Lower leg skin (tissue), 4 donors: ENCODE measurements at places on chromosomes 7 and 10.

DNA sequence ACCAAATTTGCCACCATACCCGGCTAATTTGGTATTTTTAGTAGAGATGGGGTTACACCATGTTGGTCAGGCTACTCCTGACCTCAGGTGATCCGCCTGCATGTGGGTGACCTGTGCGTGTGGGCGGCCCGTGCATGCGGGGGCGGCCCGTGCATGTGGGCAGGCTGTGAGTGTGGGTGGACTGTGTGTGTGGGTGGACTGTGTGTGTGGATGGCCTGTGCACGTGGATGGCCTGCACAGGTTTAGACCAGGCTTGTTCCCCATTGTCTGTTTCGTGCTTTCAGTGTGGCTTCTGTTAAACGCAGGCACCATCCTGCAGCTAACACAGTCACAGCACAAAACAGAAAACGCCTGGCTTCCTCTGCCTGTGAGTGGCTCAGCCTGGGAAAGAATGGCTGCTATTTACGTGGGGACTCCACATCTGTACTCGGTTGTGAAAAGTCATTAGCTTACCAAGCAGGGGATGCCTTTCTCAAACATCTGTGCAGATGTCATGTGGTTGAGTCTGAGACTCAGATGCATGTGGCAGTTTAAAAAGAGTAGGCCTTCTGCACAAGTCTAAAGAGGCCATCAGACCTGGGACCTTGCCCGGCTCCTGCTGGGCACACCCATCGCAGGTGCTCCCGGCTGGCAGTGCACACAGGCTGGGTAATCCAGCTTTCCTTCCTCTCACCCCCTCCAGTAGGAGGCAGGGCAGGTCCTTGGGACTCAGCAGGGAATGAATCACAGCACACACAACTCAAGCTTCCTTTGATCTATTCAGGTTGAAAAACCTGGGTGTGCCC lies 91.6 kb downstream of the COBL start:
- peak; percentile 85 for DNase-seq

DNA sequence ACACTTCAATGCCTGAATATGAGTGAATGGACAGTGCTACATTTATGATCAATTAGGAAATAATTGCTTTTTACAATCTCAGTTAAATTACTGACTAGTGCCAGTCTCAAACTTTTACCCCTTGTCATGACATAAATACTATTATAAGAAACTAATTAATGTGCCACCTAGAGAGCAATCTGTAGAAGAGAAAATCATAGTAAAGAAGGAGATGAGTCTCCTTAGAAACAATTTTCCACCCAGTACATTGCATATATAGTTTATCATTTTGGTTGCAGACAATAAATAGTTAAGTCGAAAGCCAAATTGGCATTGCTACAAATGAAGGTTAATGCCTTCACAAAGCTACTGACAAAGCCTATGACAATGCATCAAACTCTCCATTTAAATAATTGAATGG lies 68.6 kb downstream of the SLC13A1 start:
- no peak for DNase-seq

GRCh38 chr7:16883918-16884317 lies 2.1 kb upstream of the AGR3 start:
- no peak for DNase-seq

GRCh38 chr10:120613180-120613579 lies 156.2 kb downstream of the PLPP4 start:
- no peak for DNase-seq

GRCh38 chr7:19526639-19527038 lies 182.2 kb downstream of the POLR1F start:
- DNase-seq = no peak

- no peak for DNase-seq
Observed at GRCh38 chr10:122499012-122499411, 37.7 kb downstream of the HTRA1 start.

- no peak for DNase-seq
Observed at GRCh38 chr10:113853578-113854012, 287 bp downstream of the DCLRE1A start.

GRCh38 chr7:99324559-99324958 lies 1.1 kb upstream of the ARPC1A start:
- no peak for DNase-seq

DNA sequence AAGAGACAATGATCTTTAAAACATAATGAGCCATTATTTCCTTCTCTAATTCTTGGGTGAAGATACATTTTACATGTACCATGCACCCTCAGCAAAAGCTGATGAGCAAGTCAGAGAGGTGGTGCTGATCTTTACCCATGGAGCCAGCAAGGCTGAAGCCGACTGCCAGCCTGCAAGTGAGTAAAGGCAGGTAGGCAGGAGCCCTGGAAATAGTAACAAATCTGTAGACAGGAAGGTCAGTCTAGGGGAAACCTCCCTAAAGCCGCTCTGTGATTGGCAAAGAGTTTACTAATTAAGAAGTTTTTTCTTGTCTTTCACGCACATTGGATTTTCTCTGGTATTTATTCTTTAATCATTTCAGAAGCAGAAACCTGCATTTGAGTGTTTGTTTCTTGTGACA lies 67.9 kb downstream of the PRKCQ start:
- DNase-seq = no peak

DNA sequence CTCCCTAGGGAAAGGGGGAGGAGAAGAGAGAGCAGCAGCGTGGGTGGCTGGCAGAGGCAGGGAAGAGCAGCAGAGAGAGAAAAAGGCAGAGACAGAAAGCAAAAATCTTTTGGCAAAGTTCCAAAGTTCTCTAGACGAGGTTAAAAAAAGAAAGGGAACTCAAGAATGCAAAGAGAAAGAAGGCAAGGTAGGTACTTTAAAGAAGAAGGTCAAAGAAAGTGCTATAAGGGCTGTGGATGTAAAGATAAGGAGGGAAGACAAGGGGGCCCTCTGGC lies 20.2 kb upstream of the OPTN start:
- DNase-seq = no peak

GRCh38 chr7:69600710-69601519 lies 2.6 kb downstream of the AUTS2 start:
- DNase-seq = no peak

DNA sequence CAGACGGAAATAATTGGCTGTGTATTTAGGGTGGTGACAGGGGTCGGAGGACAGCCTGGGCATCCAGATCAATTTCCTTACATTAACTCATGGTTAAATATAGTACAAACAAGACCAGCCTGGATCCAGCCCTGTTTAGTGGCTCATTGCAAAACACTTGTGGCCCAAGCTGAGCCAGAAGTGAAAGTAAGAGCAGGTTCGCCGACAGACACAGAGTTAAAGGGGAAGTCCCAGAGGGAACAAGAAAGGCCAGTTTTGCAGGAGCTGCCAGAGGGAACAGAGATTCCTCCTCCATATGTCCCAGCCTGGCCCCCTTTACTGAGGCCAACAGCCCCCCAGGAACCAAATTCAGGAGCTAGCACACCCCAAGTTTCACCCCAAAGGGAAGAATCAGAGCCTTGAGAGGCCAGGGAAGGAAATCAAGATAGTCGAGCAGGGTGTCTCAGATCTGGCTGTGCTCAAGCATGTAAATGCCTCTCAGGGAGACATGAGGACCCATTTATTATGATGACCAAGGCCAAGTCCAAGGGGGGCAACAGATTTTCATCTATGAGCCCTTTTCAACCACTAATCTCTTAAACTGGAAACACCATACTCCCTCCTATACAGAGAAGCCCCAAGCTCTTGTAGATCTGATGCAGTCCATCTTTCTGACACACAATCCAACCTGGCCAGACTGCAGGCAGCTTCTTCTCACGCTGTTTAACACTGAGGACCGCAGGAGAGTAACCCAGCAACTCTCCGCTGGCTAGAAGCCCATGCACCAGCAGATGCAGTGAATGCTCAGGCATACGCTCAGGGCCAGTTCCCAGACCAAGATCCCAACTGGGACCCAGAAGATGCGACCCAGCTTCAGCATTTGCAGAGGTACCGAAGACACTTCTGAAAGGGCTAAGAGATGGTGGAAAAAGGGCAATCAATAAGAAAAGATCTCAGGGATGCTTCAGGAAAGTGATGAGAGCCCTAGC lies 15.9 kb upstream of the ADCK2 start:
- peak; percentile 76 for DNase-seq

GRCh38 chr7:15503603-15504290 lies 58.1 kb downstream of the AGMO start:
- no peak for DNase-seq

DNA sequence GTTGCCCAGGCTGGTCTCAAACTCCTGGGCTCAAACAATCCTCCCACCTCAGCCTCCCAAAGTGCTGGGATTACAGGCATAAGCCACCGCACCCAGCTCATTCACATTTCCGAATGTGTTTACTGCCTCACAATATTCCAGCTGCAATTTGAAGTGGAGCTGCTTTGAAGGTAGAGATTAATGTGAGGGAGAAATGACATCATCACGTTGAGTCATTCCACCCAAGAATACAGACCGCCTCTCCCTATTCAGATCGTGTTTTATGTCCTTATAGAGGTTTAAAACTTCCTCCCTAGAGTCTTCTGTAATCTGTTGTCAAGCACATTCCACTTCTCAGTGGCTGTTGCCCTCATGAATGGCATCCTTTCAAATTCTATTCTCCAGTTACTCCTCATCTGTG lies 100.4 kb upstream of the PDGFA start:
- DNase-seq = no peak

GRCh38 chr7:134447383-134447782 lies 11.5 kb downstream of the AKR1B1 start:
- no peak for DNase-seq

GRCh38 chr7:115558161-115558560 lies 472.4 kb downstream of the TFEC start:
- no peak for DNase-seq

DNA sequence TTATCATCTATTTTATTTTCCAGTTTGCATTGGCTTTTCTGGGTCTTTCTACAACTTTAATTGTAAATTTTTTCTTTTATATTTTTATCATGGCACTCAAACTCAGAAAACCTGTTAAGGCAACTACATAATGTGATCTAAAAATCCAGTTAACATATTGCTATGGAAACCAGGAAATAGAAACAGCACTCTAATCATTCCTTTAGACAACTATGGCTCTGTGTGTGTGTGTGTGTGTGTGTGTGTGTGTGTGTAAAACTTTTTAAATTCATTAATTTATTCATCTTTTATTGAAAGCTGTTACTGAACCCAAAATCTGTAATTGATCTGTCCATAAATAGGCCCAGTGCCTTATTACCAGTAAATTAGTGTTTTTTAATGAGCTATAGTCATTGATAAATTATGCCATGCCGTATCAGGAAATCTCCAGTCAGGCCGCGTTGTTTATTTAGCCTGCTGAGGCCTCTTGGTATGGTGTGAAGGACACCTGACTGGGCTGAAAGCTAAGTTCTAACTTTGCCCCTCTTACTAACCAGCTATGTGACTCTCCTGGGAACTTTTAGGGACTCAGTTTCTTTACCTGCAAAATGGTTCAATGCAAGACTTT lies 1.5 kb upstream of the MET start:
- no peak for DNase-seq

DNA sequence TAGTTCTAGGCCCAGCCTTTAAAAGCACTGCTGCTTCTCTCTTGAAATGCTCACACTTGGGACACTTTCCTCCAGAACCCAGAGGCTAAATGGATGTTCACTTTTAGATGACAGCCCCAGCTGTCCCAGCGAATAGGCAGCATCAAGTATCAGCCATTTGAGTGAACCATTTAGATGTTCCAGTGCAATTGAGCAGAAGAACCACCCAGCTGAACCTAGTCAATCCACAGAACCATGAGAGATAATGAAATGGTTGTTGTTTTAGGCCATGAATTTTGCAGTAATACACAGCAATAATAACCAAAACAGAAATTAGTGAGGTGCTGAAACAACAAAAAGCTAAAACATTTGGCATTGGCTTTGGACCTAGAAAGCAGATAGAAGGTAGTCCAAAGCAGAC lies 273.9 kb downstream of the ETV1 start:
- DNase-seq = no peak

DNA sequence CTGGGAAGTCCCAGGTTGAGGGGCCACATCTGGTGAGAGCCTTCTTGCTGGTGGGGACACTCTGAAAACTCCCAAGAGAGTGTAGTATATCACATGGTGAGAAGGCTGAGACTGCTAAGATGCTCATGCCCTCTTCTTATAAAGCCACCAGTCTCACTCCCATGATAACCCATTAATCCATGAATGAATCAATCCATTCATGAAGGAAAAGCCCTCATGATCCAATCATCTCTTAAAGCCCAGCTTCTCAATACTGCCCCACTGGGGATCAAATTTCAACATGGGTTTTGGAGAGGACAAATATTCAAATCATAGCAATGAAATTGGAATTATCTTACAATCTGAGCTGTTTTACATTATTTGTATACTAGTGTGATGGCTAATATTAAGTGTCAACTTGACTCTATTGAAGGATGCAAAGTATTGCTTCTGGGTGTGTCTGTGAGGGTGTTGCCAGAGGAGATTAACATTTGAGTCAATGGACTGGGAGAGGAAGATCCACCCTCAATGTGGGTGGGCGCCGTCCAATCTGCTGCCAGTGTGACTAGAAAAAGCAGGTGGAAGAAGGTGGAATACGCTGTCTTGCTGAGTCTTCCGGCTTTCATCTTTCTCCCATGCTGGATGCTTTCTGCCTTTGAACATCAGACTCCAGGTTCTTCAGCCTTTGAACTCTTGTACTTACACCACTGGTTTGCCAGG lies 14.3 kb upstream of the UBE2D1 start:
- no peak for DNase-seq

DNA sequence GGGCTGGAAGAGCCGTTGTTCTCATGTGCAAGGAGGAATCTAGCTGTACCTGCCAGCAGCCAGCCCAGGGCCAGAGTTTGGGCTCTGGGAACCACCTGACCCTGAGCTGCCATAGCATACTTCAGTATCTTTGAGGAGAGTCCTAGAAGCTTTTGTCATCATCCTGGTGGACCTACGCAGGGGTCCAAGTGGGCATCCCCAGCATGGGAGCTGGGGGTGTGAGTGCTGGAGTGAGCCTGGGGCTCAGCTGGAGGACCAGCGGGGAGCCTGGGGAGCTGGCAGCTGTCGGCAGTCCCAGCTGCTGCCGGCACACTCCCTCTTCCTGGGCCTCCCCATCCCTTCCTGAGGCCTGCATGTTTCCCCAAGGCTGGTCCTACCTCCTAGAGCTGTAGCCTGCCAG lies 32.5 kb downstream of the C10orf105 start:
- no peak for DNase-seq

DNA sequence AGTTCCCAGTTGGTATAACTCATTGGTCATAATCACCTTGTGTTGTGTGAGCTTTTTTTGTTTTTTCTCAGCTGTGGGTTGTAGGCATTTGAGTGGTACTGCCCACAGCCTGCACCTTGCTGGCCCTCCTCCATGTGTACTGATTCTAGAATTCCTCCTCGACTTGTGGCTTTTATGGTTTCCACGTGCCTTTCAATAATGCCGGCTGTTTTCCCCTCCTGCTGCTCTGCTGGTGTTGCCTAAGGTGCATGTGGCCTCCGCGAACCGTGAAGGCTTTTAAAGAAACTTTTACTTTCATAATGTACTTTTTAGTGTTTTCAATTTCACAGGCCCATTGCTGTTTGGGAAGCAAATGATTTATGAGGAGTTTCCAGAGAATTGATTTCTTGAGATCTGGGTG lies 518.0 kb downstream of the REEP3 start:
- DNase-seq = no peak

- DNase-seq = no peak
Observed at GRCh38 chr7:118648002-118648401, 423.5 kb downstream of the ANKRD7 start.

- DNase-seq = no peak
Observed at GRCh38 chr10:72542396-72542815, 83.5 kb downstream of the MICU1 start.

- no peak for DNase-seq
Observed at GRCh38 chr10:59876695-59877094, 29.7 kb downstream of the CCDC6 start.

- DNase-seq = no peak
Observed at GRCh38 chr7:29224726-29225125, 30.2 kb downstream of the CHN2 start.
